Posterior vena cava (tissue), 2 donors: ENCODE measurements at places on chromosomes 3 and 15. TPM values are rescaled to one million over a fixed set of nuclear protein-coding genes. Genes with fewer than 3 reads are reported as not detected.

The C3orf85 gene
- total RNA-seq = not detected

The B3GALNT1 gene
- 12.7 TPM for total RNA-seq

- no peak for DNase-seq
These were observed 22.2 kb downstream of the ANP32A start for GRCh38 chr15:68798346-68799094.

The MTFMT gene
- 14.9 TPM for total RNA-seq

DNA sequence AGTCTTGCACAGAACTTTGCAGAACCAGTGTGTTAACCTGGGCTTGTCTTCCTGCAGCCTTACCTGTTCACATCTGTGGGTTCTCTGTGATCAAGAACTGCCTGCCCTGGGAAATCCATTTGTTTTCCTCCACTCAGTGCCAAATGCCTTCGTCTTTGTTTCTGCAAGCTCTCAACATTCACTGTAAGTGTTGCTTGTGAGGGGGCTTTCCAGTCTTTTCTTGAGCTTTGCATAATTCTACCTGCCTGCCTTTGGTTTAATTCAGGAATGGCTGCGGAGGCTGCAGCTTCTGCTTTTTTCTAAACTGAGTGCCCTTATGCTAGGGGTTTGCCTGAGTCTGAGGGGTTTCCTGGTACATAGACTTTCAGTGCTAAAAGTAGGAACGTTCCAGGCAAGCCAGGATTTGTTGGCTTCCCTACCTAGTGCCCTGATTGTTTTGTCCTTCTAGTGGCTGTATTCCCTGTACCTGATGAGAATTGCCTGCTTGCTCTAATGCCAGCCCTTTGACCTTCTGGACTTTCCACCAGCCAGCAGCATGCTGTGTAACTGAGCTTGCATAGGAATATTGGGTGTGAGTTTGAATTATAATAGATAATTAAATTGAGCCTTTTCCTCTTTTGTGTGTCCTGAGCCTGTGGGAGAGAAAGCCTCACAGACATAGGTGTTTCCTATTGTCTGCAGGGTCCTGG is 96.6 kb upstream of the CLSTN2 start:
- DNase-seq = no peak

GRCh38 chr3:139764069-139764905 is 86.5 kb upstream of the NMNAT3 start:
- no peak for DNase-seq

DNA sequence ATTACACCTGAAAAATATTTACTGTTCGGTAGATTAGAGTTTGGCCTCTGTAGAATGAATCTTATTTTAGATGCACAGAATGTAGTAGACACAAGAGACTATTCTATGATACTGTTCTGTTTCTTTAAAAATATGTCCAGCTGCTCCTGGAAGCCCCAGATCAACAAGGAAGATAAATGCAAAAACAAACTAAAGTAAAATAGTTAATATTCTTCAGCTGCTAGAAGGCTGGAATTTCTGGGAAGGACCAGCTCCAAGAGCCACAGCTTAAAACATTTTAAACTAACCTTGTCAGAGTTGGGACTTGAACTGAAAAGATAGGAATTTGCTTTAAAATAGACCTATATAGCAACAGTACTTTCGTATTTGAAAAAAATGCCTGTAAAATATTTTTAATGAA is 277.9 kb downstream of the PTPRG start:
- DNase-seq = no peak

DNA sequence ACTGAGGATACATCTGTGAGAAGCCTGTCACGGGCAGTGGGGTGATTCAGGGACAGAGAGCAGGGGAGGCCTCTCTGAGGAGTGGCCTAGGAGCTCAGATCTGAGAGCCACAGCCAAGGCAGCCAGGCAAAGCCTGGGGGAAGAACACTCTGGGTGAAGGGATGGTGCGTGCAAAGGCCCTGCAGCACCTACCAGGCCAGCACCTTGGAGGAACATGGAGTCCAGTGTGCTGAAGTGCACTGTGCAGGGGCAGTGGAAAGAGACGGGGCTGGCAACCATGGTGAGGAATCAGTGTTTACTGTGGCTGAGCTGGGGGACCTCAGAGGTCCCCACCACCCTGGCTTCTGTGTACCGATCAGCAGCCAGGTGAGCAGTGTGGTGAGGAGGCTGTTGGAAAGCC is 48.0 kb downstream of the NUP210 start:
- no peak for DNase-seq

- no peak for DNase-seq
These were observed 37.0 kb upstream of the CPOX start for GRCh38 chr3:98630416-98630815.

GRCh38 chr3:159751146-159751545 is 237.5 kb upstream of the IL12A start:
- DNase-seq = no peak

DNA sequence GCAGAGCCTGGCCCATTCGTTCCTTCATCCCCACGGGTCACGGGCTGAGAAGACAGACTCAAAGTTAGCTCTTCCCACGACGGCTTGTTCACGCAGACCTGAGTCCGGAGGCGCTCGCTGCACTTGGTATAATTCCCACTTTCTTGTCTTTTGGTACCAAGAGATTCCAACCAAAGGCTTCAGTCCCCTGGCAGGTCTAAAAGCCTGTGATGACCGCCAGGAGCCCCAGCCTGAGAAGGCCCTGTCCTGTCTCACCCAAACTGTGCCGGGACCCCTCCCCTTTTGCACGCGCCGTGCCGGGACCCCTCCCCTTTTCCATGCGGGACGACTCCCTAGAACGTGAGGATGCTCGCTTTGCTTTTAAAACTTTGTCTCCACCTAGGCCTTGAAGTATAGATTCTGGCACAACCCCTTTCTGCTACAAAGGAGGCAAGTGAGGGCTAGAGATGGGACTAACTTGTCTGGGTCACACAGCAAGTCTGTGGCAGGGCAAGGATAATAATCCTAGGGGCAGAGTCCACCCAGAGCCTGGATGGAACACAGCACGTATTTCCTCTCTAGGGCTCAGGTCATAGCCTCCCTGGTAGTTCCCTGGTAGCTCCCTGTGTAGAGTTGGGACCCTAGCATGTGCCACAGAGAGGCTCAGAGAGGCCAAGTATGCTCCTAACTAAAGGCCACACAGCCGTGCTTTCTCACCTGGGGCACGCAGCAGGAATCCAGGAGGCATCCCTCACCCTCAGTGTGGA is 211.3 kb downstream of the XXYLT1 start:
- DNase-seq = peak; percentile 64

DNA sequence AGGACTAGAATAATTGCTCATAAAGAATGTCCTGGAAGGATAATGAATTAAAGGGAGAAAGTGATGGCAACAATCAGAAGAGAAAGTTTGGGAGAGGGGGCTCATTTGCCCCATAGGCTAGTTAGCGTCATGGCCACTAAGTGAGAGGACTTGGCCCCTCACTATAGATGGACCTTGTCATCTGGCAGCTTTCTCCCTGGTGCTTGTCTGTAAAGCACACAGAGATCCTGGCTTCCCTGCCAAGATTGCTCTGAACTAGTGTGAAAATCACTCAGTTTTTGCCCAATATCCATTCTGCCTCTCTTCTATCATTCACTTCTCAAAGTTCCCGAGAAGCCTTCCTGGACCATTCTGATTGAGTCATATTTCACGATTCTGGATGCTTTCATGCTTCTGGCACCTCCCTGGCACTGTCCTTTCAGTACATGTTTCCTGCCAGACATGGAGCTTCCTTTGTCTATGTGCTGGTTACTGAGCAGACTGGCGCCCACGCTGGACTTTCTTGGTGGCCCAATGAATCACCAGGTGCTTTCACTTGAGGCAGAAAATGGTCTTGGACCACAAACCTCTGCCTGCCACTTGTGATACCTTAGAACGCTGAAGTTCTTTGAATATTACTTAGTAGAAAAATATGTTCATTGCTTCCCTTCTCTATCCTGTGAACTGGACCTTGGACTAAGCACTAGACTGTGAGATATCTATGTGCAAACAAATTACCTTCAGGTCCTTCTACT is 709.6 kb upstream of the CFAP20DC start:
- DNase-seq = no peak

The SPSB4 gene
- 0.76 TPM for total RNA-seq

DNA sequence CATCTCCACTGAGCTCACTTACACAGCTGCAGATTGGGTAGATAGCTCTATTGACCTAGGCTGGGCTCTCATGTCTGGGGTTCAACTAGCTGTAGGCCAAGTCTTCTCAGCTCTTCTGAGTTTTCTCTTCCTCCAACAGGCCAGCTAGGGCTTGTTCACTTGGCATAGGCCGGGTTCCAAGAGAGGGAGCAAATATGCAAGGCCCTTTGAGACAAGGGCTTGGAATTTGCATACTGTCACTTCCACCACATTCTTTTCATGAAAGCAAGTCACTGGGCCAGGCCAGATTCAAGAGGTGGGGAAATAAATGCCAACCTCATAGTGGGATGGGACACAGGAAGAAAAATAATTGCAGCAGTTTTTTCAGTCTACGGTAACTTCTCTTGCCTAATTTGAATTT is 25.2 kb downstream of the PIGB start:
- DNase-seq = no peak

DNA sequence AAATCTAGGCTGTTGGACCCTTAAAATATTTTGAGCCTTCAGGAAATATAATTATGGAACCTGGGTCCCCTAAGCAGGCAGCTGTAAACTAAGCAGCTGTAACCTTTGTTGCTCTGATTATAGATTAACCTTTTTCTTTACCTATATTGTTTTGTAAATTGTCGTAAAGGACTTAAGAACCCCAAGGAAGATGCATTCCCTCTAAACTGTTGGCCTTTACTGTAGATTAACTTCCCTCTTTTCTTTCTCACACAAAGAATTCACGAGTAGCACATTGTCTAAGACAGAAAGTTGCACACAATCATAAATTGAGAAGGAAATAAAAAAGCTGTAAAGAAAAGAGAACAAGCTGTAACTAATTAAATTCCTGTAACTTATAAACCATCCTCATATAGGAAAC is 877.3 kb downstream of the ROBO2 start:
- no peak for DNase-seq

DNA sequence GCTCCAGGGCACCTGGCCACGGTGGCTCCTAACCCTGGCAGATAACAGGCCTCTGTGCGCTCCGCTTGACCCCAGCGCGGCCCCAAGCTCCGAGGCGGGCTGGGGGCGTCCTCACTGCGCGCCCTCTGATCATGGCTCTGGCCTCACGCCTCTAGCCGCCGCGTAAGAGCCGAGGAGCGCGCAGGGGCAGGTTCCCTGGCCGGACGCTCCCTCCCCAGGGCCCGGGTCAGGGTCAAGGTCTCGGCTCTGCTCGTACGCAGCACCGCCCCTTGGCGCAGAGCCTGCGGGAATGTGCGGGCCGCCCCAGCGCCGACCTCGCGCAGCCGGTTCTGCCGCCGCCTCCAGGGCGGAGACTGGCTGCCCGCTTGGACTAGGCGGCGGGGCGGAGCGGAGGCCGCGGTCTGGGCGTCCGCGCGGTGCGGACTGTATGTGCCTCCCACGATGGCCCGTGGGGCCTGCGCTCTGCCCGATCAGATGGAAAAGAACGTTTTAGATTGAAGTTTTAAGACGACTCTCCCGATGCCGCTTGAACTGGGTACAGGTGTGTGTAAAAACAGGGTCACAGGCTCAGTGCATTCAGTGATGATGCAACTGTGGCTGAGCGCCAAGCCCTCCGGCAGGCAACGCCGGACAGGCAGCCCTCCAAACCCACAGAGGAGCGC is 40.8 kb downstream of the CHST14 start:
- DNase-seq = peak; percentile 90

The SPTSSB gene
- not detected for total RNA-seq

The FGF12 gene
- 1.4 TPM for total RNA-seq

The DGKG gene
- total RNA-seq = 18.2 TPM
